ENCODE measurements at places on chromosomes 12 and 14.

- no peak for DNase-seq
Observed at GRCh38 chr14:106491851-106492250, 965.5 kb downstream of the TMEM121 start.

- DNase-seq = no peak
Observed at GRCh38 chr14:76154539-76155126, 2.9 kb downstream of the GPATCH2L start.

DNA sequence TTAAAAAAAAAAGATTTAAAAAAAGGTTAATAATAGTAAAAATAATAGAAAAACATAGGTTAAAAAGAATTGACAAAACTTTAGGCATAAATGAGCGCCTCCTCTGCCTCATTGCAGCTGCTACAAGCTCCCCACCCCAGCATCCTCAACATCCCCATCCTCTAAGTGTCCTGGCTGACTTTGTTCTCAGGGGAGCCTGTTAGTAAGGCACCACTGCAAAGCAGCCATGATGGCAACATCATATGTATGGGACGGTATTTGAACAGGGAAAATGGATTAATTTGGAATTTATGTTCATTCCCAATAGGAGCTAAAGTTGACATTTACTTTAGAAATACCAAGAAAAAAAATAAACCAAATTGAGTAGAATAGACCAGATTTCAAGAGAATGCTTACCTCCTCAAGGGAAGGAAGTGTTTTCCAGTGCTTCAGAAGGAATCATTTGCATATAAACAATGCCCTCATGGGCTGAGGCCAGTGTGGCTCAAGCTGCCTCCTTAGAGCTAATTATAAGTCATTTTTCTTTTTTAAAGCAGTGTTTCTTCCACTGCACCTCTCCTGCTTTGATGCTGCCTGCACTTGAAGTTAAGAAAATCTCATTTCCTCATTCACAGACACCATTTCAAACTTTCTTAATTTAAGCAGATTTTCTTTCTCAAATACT, 59.6 kb downstream of the DACT1 start:
- DNase-seq = no peak

GRCh38 chr12:32444895-32445294, 45.5 kb downstream of the FGD4 start:
- no peak for DNase-seq

DNA sequence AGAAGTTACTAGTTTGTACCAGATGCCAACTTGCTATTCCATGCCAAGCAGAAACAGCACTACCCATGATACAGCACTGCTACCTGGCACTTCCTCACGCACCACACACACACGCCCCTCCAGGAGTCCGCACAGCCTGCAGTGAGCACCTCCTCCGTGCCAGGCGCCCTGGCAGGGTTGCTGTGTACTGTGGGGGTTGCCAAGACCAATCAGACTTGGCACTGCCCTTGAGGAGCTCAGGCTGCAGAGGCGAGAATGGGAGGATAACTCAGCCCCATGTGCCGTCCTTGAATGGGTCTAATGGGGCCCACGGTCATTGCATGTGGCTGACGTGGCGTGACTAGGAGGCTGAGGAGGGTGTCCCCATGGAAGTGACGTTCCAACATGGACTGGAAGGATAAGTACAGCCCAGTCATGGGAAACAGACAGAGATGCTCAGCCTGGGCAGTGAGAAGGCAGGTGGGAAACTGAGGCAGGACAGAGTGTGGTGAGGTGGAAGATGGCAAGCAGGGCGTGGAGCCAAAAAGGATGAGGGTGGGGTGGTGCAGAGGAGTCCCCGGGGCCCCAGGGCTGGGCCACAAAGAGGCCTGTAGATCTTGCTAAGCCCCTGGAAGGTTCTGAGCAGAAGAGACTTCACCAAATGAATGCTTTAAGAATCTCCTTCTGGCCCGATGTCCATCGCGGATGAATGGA, 65.3 kb upstream of the C14orf180 start:
- no peak for DNase-seq

DNA sequence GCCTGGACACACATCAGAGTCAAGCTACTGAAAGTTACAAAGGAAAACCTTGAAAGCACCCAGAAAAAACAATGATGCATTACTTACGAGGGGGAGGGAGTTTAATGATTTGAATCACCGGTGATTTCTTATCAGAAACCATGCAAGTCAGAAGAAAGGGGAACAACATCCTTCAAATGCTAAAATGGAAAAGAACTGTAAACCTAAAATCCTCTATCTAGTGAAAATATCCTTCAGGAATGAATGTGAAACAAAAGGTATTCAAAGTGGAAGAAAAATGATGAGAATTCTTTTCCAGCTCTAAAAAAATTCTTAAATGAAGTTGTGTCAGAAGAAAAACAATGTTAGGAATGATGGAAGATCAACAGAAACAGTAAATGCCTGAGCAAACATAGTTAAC, 16.8 kb downstream of the SCAF11 start:
- no peak for DNase-seq

DNA sequence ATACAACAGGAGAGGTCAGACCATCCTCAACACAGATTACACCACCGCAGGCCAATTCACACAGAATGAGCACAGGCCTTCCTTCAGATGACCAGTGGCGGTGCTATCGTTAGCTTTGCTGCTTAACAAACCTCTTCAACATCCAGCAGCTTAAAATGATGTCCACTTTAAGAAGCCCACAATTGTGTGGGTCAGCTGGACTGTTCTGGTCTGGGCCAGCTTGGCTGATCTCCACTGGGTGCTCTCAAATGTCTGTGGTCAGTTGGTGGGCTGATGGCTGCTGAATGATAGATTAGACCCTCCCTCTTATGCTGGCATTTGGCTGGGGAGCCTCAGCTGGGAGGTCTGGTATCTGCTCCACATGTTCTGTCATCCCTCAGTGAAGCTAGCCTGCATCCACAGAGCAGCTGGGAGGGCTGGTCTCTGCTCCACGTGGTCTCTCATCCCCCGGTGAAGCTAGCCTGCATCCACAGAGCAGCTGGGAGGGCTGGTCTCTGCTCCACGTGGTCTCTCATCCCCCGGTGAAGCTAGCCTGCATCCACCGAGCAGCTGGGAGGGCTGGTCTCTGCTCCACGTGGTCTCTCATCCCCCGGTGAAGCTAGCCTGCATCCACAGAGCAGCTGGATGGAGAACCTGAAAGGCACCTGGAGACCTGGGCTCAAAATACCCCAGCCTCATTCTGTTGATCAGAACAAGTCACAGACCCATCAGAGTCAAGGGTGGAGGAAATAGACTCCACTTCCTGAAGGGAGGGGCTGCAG, 203.6 kb upstream of the DIO3 start:
- DNase-seq = no peak

- DNase-seq = no peak
Observed at GRCh38 chr12:130830246-130830551, 8.9 kb downstream of the STX2 start.

- no peak for DNase-seq
Observed at GRCh38 chr12:89691659-89692058, 17.0 kb downstream of the ATP2B1 start.

GRCh38 chr14:89312932-89313331, 104.1 kb downstream of the FOXN3 start:
- no peak for DNase-seq

DNA sequence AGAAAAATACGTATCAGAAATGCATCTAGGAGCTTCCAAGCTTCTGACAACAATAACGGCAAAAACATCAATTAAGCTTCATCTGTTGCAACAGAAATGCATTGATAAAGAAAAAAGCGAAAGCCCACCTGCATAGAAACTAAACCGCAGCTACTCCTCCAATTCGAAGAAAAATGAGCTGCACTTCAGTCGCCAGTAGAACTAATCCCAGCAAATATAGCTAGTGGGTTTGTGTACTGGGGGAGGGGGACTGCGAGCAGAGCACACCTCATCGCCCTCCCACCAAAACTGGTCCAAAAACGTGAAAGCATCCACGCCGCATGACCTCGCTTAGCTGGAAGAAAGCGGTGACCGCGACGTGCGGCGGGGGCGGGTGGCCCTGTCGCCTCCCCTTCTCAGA, 1.2 kb downstream of the SLC35F4 start:
- DNase-seq = no peak

- no peak for DNase-seq
Observed at GRCh38 chr12:22088886-22089285, 42.9 kb downstream of the CMAS start.

GRCh38 chr12:2641207-2641606, 153.6 kb upstream of the FKBP4 start:
- DNase-seq = no peak

- DNase-seq = no peak
Observed at GRCh38 chr14:100680439-100681051, 46.1 kb upstream of the DLK1 start.
